B cell (primary cell): ENCODE measurements at places on chromosomes 6 and 20. TPM values are rescaled to one million over a fixed set of nuclear protein-coding genes. Genes with fewer than 3 reads are reported as not detected.

- no peak for DNase-seq
Observed at GRCh38 chr6:144878577-144878976, 593.4 kb downstream of the UTRN start.

DNA sequence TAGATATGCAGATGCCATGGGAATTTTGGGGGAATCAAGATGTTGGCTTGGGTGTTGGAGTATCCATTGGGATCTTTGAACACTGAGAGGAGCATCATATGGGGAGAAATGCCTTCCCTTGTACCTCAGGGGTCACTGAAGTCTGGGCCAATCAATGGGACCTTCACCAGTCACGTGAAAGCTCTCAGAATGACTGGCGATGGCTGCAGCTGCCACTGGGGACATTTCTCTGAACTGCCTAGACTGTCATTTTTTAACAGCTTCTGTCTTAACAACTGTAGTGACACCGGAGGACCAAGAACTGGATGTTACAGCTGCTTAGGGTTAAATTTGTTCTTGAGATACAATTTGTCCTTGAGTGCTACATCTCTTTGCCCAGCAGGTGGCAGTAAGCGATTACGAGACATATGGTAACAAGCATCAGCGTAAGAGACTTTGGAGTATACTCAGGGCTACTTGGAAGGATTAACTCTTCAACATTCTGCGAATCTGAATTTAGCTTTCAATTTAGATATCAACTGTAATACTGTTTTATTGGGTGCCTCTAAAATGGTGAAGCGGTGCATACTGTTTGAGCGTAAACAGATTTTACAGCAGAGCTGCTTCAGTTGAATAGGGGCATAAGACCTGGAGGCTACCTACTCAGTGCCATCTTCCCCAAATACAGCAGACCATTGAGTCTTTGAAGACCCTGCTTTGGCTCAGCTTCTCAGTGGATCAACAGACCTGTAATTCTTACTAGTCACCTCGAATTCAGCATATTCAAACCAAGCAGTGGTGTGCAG, 36.0 kb downstream of the CCN2 start:
- peak; percentile 75 for DNase-seq

DNA sequence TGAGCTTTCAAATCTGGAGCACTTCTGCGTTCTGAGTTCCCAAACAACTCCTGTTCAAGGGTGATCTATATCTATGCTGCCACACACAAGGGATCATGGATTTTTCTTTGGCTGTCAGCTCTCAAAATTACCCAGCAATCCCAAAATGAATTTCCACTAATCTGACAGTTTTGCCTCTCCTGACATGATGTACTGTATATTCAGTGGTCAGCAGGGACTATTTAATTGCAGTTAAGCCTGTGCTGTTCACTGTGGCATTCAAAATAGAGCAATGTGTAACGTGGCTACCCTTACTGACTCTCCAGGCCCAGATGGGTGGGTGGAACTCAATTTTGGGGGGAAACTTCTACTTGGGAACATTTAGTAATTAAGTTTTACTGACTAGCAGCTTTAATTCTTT, 283.8 kb upstream of the TSHZ2 start:
- no peak for DNase-seq

DNA sequence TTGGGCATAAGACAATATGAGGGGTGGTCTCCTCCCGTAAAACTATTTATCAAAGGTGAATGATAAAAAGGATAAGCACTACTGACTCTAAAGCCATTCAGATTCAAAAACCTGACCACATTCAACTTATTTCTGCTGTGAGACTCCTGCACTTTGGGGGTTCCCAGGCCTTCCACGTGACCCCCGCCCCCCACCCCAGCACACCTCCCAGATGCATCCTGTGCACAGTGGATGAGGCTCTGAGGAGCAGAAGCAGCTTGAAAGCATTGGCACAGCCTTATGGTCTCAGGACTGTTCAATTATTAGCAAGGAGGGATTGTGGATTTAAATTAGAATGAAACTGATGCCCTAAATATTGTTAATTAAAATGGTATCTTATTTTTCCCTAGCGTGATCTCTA, 55.1 kb upstream of the SAMD5 start:
- no peak for DNase-seq

DNA sequence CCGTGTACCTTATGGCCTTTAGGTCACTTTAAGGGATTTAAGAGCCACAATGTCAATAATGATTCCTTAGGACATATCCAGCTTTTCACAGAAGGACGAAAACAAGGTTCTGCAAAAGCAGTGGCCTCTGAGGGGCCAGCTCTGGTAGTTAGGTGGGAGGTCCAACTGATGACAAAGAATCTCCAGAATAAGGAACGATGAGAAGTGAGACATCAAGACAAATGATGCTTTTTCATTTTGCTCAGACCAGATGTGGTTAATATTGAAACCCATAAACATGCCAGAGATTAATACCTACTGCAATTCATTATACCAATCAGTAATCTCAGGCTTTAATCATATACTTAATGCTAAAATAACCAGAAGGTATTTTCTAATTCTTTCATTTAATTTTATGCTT, 1.9 kb downstream of the C6orf58 start:
- no peak for DNase-seq

DNA sequence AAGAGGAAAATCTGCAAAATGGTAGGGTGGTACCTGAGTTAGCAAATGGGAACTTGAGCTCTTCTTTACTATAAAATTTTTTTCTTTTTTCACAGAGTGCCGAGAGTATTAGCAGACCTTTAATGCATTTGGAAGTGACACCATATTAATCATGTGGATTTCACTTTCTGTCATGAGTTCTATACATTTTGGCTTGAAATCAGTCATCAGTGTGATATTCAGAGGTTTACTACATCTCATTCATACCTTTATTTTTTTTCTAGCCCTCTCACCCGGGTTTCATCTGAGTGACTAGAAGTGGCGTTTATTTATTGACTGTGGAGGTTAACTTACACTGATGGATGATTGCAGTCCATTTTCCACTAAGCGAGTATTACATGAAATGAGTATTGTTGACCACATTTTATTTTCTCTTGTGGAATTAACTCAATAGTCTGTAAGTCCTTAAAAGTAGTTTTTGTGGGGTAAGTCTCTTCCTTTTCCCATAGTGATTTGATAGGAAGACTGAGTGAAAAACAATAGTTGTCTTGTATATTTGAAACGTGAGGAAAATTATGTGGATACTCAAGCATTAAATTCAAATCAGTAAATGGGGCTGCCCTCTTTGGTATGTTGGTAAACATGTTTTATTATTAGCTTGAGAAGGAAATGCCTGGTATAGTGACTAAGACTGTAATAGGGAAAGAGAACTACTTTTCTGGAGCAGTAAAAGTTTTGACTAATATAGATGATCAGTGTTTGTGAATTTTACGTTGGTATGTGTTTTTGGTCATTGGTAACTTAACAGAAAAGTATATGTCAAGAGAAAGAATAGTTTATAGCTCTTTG, 55.5 kb downstream of the JARID2 start:
- DNase-seq: no peak

- no peak for DNase-seq
Observed at GRCh38 chr6:151109361-151109760, 130.4 kb upstream of the AKAP12 start.

DNA sequence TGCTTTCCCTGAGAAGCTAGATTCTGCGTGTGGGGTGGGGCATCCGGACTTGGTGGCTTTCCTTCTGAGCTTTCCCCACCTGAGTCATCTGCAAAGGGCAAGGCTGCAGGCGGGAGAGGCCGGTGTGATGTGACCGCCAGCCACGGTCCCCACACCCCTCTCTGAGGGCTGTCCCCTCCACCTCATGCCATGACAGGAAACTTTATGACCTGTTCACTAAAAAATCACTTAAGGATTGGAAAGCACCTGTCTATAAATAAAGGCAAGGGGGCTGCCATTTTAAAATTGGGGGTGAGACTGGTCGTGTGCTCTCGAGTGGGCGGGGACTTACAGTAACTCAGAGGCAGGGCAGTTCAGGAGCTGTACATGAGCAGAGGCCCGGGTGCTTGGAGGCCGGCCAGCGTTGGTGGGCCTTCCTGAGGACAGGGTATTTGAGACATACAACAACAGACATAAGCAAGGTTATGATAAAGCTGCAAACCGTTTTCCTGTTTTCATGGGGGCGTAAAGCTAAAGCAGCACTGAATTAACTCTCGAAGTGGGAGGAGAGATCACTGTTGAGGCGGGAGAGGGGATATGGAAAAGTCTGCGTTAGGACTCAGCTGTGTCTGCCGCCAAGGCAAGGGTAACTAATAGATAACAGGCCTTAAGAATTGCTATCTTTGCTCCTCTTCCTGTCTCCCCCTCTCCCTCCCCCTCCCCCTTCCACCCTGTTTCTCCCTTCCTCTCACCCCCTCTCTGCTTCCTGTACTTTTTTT, 16.1 kb upstream of the SERPINB1 start:
- peak; percentile 70 for DNase-seq

DNA sequence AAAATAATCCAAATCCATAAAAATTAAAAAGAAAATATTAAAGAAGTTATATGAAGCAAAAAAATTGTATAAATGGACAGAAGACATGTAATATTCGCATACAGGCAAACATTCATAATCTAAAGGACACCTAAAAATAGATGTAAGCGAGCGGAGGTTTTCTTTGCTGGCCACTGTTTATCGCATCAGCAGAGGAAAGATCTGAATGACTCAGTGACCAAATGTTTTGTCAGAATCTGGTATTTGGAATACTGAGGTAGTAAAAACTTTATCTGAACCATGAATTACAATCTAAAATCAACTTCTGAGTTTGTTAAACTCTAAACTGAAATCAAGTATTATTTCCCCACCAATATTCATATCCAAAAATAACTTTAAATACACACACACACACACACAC, 7.8 kb downstream of the TSPYL4 start:
- DNase-seq: no peak

GRCh38 chr6:89239338-89239737, 22.2 kb upstream of the GABRR1 start:
- DNase-seq: peak; percentile 8

DNA sequence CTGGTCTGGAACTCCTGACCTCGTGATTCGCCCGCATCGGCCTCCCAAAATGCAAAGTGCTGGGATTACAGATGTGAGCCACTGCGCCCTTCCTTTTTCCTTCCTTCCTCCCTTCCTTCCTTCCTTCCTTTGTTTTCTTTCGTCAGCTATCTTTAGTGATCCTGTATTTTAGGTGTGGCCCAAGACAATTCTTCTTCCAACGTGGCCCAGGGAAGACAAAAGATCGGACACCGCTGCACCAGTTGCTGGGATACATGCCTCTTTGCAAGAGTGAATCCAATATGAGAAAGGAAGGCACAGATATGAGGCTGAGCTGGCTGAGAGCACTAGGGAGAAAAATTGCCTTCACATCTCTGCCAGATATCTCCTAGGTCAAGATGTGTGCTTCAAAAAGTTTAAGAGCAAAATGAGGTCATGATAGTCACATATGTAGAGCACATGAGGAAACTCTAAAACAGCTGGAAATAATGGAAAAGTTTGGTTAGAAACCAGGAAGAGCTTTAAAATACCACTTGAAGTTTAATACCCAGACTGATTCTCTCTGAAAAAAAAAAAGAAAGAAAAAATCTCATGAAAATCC, 41.8 kb downstream of the OR2B2 start:
- no peak for DNase-seq

DNA sequence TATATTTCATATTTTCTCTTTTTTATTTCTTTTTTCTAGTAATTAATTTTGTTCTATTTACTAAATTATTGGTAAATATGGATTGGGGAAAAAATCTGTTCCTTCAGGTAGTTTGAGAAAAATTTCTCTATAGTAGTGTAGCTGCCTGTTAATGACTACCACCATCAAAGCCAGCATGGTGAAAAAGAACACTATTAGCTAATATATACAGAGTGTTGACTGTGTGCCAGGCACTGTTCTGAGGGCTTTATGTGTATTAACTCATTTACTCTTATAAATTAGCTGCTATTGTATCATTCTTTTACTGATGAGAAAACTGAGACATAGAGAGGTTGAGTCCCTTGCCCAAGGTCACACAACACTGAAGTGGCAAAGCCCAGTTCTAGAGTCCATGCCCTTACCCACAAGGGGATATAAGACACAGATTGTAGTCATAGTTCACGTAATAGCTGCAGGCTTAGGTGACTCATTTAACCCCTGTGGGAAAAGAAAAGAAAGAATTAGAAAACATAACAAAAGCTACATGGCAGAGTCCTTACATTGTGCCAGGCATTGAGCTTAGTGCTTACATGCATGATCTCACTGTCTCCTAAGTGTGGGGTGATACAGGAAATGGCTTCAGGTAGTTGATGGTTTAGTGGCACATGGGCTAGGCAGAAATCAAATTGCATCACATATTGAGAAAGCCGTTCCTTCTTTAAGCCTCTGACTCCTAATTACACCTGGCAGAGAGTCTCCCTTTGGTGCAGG, 12.2 kb upstream of the AKIRIN2 start:
- no peak for DNase-seq

- no peak for DNase-seq
Observed at GRCh38 chr20:43994486-43995100, 79.9 kb downstream of the TOX2 start.

GRCh38 chr6:146937316-146937715, 266.9 kb upstream of the STXBP5 start:
- no peak for DNase-seq

DNA sequence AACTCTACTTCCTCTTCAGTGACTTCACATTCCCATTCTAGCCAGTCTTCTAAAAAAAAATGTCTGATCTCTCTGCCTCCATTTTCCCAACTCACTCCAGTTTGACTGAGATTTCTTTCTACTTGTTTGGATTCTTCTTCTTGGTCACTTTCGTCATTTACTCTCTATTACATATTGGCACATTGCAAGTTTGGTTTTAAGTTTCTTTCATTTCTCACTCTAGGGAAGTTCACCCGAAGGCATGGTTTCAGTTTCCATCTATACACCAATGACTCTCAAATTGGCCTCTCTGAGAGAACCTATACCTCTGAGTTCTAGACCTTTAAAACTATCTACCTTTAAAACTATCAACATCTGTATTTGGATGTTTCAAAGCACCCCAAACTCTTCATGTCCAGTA, 51.3 kb downstream of the CD109 start:
- DNase-seq: peak; percentile 55

Gene BPIFA2
- not detected in 2 replicates for total RNA-seq

Gene SCRT2
- not detected in 2 replicates for total RNA-seq

Gene ANKS1A
- total RNA-seq: 18.4 and 19.7 TPM in 2 replicates

Gene ZFP57
- total RNA-seq: 5.0 and 5.1 TPM in 2 replicates

Gene HAO1
- total RNA-seq: not detected in 2 replicates

Gene RAET1G
- total RNA-seq: not detected in 2 replicates

Gene SLCO4A1
- 79.2 and 79.5 TPM in 2 replicates for total RNA-seq

Gene ENPP3
- 0.25 and 0.58 TPM in 2 replicates for total RNA-seq

Gene ULBP1
- total RNA-seq: 0.12 and 0.19 TPM in 2 replicates

Gene DCDC2
- not detected in 2 replicates for total RNA-seq
